ENCODE measurements at places on chromosomes 12 and 14. TPM values are rescaled to one million over a fixed set of nuclear protein-coding genes. Genes with fewer than 3 reads are reported as not detected.

Gene RHOF
- total RNA-seq, result 44.3 TPM

Gene SERPINA1
- 4.4 TPM for total RNA-seq

DNA sequence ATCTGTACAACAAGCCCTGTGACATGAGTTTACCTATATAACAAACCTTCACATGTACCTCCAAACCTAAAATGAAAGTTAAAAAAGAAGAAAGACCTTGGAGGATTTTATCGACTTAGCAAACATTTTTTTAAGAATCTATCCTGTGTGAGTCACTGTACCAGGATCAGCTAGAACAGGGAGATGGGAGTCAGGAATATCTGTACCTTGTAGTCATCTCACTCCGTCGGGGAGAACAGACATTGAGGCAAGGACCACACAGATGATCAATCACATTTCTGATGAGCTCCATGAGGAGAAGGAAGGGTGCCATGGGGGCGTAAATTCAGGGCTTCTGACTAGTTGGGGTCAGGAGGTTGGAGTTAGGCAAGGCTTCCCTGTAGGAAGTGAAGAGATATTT is 310.6 kb downstream of the VRK1 start:
- no peak for DNase-seq
- peaks cover 39% of the 10 kb centered on the region for H3K27me3 ChIP-seq
- H3K36me3 ChIP-seq, result no peaks in the 10 kb centered on the region
- no peaks in the 10 kb centered on the region for H3K4me1 ChIP-seq

DNA sequence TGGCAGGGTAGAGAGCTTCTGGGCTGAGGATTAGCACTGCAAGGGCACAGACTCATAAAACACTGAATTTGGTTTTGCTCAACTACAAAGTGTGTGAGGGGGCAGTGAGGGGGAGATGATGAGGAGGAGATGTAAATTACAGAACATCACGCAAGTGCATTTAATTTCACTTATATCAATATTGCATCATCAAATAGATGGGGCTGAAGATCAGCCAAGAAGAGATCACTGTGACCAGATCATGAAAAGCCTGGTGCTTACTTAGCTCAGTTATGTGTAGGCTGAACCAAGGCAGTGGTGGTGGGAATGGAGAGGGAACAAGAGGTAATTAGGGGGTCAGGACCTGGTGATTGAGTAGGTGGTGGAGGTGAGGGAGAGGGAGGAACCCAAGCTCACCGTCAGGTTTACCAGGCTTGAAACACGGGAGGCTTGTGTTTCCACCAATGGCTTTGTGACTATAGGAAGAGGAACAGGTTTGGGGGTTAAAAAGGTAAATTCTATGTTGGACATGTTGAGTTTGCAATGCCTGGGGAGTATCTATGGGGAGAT is 11.3 kb downstream of the FOS start:
- H3K4me3 ChIP-seq, result no peak overlapping the region
- DNase-seq, result no peak
- H3K36me3 ChIP-seq, result no peaks in the 10 kb centered on the region
- no peaks in the 10 kb centered on the region for H3K27me3 ChIP-seq
- H3K27ac ChIP-seq, result no peak overlapping the region

DNA sequence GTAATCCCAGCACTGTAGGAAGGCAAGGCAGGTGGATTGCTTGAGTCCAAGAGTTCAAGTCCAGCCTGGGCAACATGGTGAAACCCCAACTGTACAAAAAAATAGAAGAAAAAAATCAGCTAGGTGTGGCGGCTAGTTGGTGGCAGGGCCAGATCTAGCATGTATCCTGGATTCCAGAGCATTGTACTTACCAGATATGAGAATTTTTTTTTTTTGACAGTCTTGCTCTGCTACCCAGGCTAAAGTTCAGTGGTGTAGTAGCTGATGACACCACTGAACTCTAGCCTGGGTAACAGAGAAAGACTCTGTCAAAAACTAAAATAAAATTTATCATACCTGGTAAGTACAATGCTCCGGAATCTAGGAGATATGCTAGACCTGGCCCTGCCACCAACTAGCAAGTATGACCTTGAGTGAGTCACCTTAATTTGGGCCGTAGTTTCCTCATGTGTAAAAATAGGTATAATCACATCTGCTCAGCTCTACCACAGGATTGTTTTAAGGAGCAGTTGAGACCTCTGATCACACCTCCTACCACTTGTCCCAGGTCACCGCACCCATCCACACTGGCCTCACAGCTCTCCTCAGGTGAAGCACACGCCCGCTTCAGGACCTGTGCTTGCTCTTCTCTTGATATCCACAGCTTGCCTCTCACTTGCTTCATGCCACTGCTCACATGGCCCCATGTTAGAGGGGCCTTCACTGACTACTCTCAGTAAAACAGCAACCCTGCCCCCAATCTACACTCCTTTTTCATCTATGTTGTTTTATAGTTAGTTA is 140.2 kb downstream of the STXBP6 start:
- H3K4me1 ChIP-seq, result peaks cover 63% of the 10 kb centered on the region
- H3K4me3 ChIP-seq, result no peak overlapping the region
- peak overlapping the region; percentile 14 for H3K27ac ChIP-seq
- DNase-seq, result no peak
- no peaks in the 10 kb centered on the region for H3K36me3 ChIP-seq
- H3K27me3 ChIP-seq, result no peaks in the 10 kb centered on the region

- H3K4me3 ChIP-seq, result peak overlapping the region; percentile 61
- H3K27ac ChIP-seq, result no peak overlapping the region
- H3K4me1 ChIP-seq, result peaks cover 13% of the 10 kb centered on the region
- no peaks in the 10 kb centered on the region for H3K36me3 ChIP-seq
- peak; percentile 67 for DNase-seq
Observed at GRCh38 chr12:121095544-121096198, 37.0 kb upstream of the P2RX7 start.

- H3K4me1 ChIP-seq, result no peaks in the 10 kb centered on the region
- no peaks in the 10 kb centered on the region for H3K36me3 ChIP-seq
- no peaks in the 10 kb centered on the region for H3K27me3 ChIP-seq
- DNase-seq, result no peak
Observed at GRCh38 chr14:86462193-86462753, 932.3 kb downstream of the FLRT2 start.

GRCh38 chr12:45329238-45329637 is 113.3 kb downstream of the ANO6 start:
- H3K4me1 ChIP-seq, result peaks cover 52% of the 10 kb centered on the region
- H3K27ac ChIP-seq, result no peak overlapping the region
- DNase-seq, result no peak
- H3K4me3 ChIP-seq, result no peak overlapping the region
